GM10248 (cell line): ENCODE measurements at places on chromosomes 7 and 10.

DNA sequence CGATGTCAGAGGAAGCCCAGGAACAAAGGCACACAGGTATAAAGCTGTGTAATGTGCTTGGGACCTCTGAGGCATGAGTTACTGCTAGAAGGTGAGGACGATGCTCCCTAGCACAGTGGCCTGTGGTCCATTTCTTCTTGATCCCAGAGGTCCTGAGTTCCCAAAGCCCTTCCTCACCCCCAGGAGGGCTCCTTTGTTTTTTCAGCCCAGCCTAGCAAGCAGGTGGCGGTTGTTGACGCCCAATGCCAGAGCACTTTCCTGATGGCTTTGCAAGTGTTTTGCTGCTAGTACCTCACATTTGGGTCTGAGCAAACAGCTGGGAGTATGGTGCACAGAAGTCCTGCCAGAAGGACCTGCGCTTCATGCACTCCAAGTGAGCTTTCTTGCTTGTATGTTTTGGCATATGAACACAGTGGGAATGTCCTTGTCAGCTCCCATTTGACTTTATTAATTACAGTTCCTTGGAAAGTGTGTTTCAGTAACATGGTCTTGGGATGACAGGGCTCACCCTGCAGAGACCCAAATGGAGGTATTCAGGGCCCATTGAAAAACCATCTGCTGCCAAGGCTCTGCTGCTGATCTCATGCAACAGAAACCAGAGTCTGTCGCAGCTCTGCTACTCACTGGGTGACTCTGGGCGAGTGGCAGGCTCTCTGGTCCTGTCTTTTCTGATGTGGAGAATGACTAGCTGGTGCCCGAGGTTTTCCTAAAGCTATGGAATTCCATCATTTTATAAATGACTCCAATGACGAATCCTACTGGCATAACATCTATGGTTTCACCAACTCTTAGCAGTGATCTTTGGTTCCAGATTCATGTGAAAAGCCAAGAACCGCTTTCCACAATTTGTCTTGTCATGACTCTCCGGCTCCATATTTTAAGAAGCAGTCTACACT lies 134.9 kb downstream of the ARID5B start:
- DNase-seq = no peak

GRCh38 chr10:96263669-96264068 lies 7.7 kb downstream of the BLNK start:
- no peak for DNase-seq

- no peak for DNase-seq
These were observed 530.8 kb upstream of the DPP6 start for GRCh38 chr7:153521370-153521769.

DNA sequence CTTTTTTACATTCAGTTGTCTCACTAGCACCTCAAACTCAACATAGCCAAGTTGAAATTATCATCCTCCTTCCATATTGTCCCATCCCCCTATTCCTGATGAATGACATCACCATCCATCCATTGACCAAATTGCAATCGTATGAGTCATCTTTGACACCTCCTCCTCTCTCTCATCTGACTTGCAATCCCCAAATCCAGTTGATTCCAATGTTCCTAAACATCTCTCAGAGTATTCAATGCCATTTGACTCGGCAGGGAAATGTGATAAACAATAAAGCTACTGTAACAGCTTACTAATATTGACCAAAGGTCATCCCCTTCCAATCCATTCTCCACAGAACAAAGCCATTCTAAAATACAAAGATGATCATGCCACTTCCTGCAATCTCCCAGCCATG lies 1047.8 kb downstream of the NRG3 start:
- DNase-seq = no peak

DNA sequence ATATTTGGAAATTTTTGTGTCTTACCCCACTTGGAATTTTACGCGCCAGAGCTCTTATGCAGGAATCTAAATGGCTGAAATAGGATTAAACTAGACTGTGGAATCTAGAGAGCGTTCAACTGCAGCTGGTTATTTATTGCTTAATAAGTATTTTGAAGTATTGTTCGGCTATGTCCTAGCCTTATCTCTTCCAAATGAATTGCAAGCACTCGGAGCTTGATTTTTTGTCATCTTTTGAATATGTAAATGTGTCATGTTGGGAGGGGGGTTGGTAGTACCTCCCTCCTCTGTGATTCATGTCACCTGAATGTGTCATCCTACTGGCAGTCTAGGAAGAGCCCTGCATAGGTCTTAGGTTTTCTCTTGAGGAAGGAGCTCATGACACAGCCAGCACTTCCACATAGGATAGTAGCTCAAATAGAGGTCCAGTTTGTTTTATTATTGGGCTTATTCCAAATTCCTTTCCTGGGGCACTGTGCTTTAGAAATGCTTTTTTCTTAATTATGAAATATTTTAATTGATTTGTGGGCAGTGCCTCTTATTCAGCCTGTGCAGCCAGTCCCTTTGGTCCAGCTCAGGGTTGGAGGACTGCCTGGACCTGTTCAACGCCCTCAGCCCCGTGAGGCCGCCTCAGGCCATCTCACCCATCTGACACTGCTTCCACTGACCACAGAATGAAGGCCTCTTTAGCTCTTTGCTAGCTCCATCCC lies 22.5 kb upstream of the TRIL start:
- DNase-seq = no peak

- no peak for DNase-seq
These were observed 162.7 kb upstream of the ITGB1 start for GRCh38 chr10:33120700-33121099.

DNA sequence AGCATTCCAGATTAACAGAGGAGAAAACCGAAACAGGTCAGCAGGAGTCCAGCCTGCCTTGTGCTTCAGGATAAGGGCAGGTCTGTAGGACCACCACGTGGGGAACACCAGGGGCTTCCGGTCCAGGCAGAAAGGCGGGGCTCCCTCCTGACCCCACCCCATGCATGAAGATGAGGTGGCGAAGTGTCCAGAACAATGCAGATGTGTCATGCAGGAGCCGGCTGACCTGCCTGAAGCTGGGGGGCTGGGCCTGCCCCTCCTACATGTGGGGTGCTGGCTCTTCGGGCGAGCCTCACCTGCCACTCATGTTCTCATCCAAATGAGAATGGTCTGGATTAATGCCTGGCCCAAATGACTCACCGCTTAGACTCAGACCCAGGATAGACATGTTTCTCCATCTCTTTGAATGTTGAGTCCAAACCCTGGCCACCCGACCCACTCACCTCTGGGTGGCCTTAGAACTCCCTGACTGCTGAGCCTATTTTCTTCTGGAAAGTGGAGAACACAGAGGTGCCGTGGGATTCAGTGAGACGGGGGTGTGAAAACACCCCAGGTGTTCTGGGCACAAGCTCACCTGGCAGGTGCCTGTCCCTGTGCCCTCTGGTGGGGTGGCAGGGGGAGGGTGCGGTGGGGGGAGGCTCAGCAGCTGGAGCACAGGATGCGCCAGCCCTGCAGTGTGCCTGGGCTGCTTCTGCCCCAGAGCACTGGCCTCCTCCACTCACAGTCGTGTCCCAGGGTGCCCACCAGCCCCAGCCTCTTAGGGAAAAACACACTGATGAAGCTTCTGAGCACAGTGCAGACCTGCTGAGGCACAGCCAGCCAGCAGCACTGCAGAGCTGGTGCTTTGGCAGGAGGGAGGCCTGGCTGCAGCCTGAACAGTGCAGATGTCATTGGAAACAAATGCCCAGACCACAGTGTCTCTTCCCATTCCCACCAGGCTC lies 55.2 kb upstream of the GDF10 start:
- DNase-seq = no peak

DNA sequence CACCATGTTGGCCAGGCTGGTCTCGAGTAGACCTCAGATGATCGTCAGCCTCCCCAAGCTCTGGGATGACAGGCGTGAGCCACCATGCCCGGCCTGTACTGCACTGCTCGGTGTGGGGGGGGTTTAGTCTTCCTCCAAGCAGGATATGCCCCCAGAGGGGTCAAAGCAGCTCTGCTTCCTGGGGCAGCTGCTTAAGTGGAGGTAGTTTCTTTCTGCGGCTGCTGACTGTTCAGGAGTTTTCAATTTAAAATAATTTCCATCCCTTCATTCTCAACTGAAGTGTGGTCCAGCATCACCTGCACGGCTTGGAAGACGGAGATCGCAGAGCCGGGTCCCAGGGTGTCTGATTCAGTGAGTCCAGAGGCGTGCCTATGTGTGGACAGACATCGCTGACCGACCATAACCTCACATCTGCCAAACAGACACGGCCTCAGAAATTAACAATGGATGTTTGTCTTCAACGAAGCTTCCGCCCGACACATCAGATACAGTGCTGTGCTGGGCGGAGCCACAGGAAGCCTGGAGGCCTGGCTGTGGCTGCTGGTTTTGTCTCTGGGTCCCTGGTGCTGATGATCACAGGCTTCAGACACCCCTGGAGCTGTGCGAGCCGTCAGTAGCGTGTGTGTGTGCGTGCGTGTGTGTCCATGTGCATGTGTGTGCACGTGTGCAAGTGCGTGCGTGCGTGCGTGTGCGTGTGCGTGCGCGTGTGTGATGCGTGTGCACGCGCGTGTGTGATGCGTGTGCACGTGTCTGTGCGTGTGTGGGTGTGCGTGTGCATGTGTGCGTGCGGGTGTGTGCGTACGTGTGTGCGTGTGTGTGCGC lies 226.5 kb upstream of the PITRM1 start:
- DNase-seq = no peak

- DNase-seq = no peak
These were observed 496.7 kb downstream of the SH2D4B start for GRCh38 chr10:81034383-81034782.

DNA sequence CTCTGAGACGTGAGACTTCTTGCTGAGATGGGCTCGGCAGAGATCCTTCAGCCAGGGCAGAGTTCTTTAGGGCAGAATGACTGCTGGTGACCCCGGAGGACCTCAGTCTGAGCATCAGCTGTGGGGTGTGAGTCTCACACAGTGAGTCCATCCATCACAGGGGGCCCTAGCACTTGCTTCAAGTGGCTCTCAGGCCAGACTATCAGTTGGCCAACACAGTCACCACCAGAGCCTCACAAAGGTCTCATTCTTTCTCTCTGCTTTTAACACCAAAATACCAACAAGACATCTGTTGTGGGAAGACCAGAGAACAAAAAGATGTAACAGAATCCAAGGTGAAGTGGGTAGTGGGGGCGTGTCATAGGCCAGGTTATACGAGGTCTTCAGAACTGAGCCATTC lies 345.6 kb upstream of the NRP1 start:
- DNase-seq = no peak

- DNase-seq = no peak
These were observed 165.7 kb downstream of the ELMO1 start for GRCh38 chr7:37282927-37283326.

- no peak for DNase-seq
These were observed 162.9 kb upstream of the PRSS58 start for GRCh38 chr7:142420554-142421362.

DNA sequence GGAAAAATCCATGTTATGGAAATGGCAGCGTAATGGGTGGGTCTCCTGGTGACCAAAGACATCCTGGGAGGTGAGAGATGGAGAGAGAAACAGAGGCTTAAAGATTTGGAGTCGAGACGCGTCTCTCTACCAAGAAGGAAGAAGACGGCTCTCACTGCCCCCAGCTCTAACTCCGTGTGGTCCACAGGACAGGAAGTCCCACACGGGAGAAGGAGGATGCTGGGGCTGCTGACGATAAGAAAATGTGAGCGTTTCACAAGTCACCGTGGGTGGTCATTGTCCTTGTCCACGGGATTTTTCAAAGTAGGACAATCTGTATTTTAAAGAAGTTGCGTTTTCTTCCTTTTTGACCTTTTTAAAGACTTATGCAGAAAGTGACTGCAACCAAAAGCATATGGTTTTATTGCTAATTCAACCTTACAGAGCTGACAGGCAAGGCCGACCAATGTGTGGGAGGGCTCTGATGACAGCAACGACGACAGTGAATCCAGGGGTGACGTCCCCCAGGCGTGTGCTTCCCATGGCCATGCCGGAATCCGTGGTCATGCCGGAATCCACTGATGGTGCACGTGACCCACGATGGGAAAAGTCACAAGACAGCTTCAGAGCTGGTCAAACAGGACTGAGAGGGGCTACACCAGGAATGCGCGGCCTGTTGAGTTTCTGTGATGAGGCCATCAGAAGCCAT lies 341.2 kb downstream of the PTPRN2 start:
- no peak for DNase-seq

- DNase-seq = no peak
These were observed 240.4 kb upstream of the PPP2R2D start for GRCh38 chr10:131660427-131660826.

DNA sequence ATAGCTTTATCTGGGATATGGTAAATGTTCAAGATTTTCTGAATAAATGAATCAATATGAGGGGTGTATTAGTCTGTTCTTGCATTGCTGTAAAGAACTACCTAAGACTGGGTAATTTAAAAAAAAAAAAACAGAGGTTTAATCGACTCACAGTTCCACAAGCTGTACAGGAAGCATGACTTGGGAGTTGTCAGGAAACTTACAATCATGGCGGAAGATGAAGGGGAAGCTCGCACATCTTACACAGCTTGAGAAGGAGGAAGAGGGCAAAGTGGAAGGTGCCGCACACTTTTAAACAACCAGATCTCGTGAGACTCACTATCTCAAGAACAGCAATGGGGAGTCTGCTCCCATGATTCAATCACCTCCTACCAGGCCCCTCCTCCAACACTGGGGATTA lies 32.5 kb upstream of the OTUD1 start:
- DNase-seq = no peak

GRCh38 chr7:143416565-143417149 lies 8.0 kb upstream of the EPHA1 start:
- DNase-seq = peak; percentile 66

- no peak for DNase-seq
These were observed 139.3 kb upstream of the ODAD2 start for GRCh38 chr10:28137907-28138880.

GRCh38 chr7:46847126-46847525 lies 734.8 kb downstream of the TNS3 start:
- no peak for DNase-seq

- DNase-seq = no peak
These were observed 5.8 kb downstream of the COMTD1 start for GRCh38 chr10:75229971-75230370.

DNA sequence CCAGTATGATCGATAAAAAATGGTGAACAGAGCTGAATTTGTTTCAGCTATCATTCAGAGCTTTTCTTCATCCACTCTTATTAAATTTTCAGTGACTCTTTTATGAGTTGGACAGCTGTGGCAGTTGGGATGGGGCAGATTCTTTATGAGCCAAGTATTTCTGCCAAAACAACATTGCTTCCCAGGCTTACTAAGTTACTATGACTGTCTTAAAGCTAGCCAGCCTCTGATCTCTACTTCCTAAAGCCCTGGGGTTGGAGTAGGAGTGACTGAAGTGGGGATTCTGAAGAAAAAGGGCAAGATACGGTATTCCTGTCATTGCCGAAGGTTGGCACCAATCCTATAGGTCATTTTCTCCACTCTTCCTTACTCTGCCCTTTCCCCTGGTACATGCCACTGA lies 12.7 kb downstream of the RPP30 start:
- no peak for DNase-seq

GRCh38 chr7:101743241-101743994 lies 74.0 kb upstream of the CUX1 start:
- DNase-seq = peak; percentile 73

- no peak for DNase-seq
These were observed 88.8 kb downstream of the C10orf90 start for GRCh38 chr10:126581648-126582046.

- DNase-seq = peak; percentile 42
These were observed 30.4 kb downstream of the LRRC4 start for GRCh38 chr7:128000854-128001265.
